Activated T-cell treated with anti-CD3 and anti-CD28 coated beads for 24 hours (primary cell): ENCODE measurements at places on chromosomes 16 and 17.

- DNase-seq, result no peak
Measured at GRCh38 chr17:1462164-1463112, 6.4 kb upstream of the CRK start.

- DNase-seq, result no peak
Measured at GRCh38 chr17:4504188-4504587, 5.5 kb downstream of the SPNS2 start.

GRCh38 chr16:15608398-15609285, 34.3 kb downstream of the MARF1 start:
- no peak for DNase-seq

- no peak for DNase-seq
Measured at GRCh38 chr16:67930678-67931211, 917 bp downstream of the CTRL start.

DNA sequence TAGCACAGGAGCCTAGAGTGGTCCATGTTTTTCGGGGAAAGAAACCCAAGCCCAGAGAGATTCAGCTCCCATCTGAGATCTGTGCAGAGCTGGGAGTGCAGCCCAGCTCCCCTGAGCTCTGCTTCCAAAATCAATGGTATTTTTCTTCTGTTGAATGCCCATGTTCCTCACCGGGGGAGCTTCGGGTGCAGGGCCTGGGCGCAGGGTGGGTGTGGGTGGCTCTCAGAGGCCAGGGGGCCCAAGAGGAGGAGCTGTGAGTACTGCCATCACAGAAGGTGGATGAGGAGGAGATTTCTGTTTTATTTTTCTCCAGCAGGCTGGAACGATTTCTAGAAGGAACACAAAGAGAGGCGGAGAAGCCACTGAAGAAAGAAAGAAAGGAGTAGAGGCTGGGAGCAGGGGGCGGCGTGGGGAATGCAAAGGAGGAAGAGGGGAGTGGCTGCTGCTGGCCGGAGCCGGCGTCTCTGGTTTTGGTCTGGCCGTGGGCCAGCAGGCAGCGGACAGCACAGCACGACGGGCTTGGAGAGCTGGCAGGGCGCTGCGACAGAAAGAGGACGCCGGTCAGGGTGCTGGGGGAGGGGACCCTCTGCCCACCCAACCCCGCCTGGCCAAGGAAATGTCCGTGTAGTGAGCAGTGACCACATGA, 76.2 kb upstream of the KSR1 start:
- DNase-seq, result no peak

DNA sequence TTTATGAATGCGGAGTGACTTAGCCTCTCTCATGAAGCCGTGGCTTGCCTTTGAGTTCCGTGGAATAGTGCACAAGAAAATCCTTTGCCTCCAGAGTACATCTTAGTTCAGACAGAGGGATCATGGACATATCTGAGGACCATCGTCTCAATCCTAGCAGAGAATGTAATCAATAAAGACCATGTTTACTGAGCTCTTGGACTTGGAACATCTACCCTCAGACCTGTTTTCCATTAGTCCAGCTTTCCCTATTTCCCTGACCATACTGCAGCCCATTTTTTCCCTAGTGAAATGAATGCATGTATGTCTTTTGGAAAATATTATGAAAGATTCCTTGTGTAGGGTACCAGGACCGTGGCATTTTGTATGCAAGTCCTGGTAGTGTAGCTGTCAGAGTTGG, 90.2 kb downstream of the PLCG2 start:
- DNase-seq, result no peak

- DNase-seq, result no peak
Measured at GRCh38 chr16:87266846-87267245, 50.3 kb downstream of the C16orf95 start.

DNA sequence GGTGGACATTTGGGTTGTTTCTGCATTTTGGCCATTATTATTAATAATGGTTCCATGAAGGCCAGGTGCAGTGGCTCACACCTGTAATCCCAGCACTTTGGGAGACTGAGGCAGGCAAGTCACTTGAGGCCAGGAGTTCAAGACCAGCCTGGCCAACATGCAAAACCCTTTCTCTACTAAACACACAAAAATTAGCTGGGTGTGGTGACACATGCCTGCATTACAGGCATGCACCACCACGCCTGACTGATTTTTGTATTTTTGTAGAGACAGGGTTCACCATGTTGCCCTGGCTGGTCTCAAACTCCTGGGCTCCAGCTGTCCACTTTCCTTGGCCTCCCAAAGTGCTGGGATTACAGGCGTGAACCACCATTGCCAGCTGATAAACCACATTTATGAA, 58.5 kb downstream of the TNFRSF13B start:
- DNase-seq, result no peak

DNA sequence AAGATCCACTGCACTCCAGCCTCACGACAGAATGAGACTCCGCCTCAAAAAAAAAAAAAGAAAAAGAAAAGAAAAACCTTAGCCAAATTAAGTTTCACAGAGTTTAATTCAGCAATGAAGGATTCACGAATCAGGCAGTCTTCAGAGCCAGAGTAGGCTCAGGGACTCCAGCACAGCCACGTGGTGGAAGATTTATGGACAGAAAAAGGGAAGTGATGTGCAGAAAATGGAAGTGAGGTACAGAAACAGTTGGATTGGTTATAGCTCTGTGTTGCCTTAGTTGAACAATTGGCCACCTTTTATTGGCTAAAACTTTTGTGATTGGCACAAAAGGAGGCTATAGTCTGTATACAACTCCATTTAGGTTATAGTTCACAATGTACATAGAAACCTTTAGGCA, 256.6 kb downstream of the HS3ST3B1 start:
- DNase-seq, result no peak

DNA sequence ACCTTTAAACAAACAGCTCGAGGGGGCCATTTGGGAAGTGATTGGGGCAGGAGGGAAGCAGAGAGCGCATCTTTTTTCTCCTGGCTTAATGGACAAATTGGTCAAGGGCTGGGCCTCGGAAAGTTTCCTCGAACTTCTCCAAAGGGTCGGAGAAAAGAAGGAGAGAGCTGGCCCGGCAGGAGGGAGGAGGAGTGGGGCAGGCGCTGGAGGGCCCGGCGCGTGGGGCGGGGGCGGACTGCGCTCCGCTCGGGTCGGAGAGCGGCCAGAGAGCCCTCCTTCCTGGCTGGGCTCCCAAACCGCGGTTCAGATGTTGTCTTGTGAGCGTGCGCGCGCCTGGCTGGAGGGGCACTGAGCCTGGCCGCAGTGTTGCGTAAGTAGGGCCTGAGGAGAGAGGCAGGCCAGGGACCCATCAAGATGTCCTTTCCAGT, 1.2 kb downstream of the MMP2 start:
- DNase-seq, result no peak

- no peak for DNase-seq
Measured at GRCh38 chr17:50488880-50489279, 10.2 kb downstream of the RSAD1 start.

DNA sequence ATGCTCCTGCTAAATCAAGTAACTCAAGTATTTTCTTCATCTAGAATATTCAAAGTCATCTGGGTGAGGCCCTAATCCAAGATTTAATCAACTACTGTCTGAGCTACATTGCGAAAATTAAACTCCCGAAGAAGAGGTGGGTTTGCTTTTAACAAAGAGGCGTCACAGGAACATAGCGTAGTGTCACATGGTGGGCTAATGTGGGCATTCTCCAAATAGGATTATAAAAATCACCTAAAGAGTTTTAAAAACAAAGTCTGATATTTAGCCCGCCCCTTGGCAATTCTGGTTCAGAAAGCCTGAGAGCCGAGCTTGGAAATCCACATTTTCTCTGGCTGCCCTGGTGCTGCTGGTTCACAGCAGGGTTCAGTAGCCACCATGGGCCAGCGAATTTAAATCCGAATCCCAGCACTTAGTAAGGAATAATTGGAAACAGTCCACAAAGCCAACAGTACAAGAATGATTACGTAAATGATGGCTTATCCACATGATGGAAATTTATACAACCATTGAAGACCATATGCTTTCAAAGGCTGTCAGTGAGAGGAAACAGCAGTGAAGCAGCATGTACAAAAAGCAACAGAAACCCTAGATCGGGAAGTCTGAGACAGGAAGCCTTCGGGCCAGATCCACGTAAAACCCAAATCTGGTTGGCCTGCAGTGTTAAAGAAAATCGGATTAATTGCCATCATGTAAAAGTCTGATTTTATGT, 8.8 kb downstream of the PMM2 start:
- DNase-seq, result no peak

GRCh38 chr17:50345432-50346312, at the start of gene XYLT2:
Gene XYLT2, plus strand, starts transcription at chr17:50346126. Its CDS starts 15 bp downstream, at chr17:50346141.
- peak; percentile 87 for DNase-seq

GRCh38 chr17:21524211-21524591, 148.0 kb downstream of the KCNJ12 start:
- DNase-seq, result no peak
